ENCODE measurements at places on chromosomes 3 and 15. TPM values are rescaled to one million over a fixed set of nuclear protein-coding genes. Genes with fewer than 3 reads are reported as not detected.
A peak's percentile ranks its signal among the peaks of the same experiment; 100 is the strongest.

TMOD3 gene
- total RNA-seq, result 16.0 TPM

- H3K27ac ChIP-seq, result no peak overlapping the region
- H3K4me3 ChIP-seq, result no peak overlapping the region
- no peak for DNase-seq
- no peaks in the 10 kb centered on the region for H3K36me3 ChIP-seq
- H3K27me3 ChIP-seq, result no peaks in the 10 kb centered on the region
These were observed 47.9 kb downstream of the HOMER2 start for GRCh38 chr15:82904574-82904973.

CHRNA7 gene
- 0.08 TPM for total RNA-seq

GRCh38 chr3:59374091-59374817 lies 324.4 kb upstream of the CFAP20DC start:
- H3K27me3 ChIP-seq, result no peaks in the 10 kb centered on the region
- H3K4me1 ChIP-seq, result no peaks in the 10 kb centered on the region
- H3K4me3 ChIP-seq, result no peak overlapping the region
- no peaks in the 10 kb centered on the region for H3K36me3 ChIP-seq

GRCh38 chr15:85672332-85673084 lies 122.2 kb downstream of the KLHL25 start:
- H3K36me3 ChIP-seq, result no peaks in the 10 kb centered on the region
- H3K4me3 ChIP-seq, result no peak overlapping the region
- no peaks in the 10 kb centered on the region for H3K4me1 ChIP-seq
- H3K27me3 ChIP-seq, result no peaks in the 10 kb centered on the region
- peak overlapping the region; percentile 75 for H3K27ac ChIP-seq
- DNase-seq, result no peak

CD276 gene
- 30.4 TPM for total RNA-seq

- DNase-seq, result peak; percentile 44
- peaks cover 65% of the 10 kb centered on the region for H3K4me1 ChIP-seq
- peak overlapping the region; percentile 96 for H3K27ac ChIP-seq
- no peaks in the 10 kb centered on the region for H3K36me3 ChIP-seq
These were observed 33.2 kb downstream of the HOMER2 start for GRCh38 chr15:82919231-82919886.
